Activated CD4-positive, alpha-beta T cell treated with anti-CD3 and anti-CD28 coated beads, Interleukin-2, amount 50 U/mL, for 16 hours (primary cell): ENCODE measurements at places on chromosomes 5 and 9.

DNA sequence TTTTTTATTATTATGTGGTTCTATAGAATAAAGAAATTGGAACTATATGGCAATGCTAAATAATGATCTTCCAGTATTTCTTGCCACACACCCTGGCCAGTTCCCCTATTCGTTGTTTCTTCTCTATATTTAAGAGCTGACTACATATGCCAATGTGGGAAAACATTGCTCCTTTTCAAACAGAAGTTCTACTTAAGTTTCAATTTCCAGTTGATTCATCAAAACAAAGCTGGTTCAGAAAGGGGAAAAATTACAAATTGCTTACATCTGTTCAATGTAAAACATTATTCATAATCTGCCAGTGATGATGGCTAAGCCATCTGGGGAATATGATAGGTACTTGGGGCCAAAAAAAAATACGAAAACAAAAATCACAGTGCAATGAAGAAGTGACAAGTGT, 76.9 kb downstream of the ST8SIA4 start:
- peak; percentile 55 for DNase-seq

- DNase-seq = no peak
These were observed 59.9 kb downstream of the GRAMD2B start for GRCh38 chr5:126483156-126483555.

GRCh38 chr5:57698086-57698485, 215.5 kb upstream of the ACTBL2 start:
- DNase-seq = no peak

- DNase-seq = no peak
These were observed 329.9 kb downstream of the KIF4B start for GRCh38 chr5:155343468-155343867.

GRCh38 chr5:32690153-32690552, 21.0 kb upstream of the NPR3 start:
- DNase-seq = no peak

- DNase-seq = no peak
These were observed 296.0 kb upstream of the DMRT1 start for GRCh38 chr9:545480-545879.

- DNase-seq = peak; percentile 42
These were observed at the start of gene PRUNE2 for GRCh38 chr9:76905791-76906646. TSS of gene PRUNE2 (minus strand) at chr9:76906114. CDS start at chr9:76905963, 151 bp downstream.

GRCh38 chr5:173333925-173334661, 5.9 kb upstream of the STC2 start:
- no peak for DNase-seq

DNA sequence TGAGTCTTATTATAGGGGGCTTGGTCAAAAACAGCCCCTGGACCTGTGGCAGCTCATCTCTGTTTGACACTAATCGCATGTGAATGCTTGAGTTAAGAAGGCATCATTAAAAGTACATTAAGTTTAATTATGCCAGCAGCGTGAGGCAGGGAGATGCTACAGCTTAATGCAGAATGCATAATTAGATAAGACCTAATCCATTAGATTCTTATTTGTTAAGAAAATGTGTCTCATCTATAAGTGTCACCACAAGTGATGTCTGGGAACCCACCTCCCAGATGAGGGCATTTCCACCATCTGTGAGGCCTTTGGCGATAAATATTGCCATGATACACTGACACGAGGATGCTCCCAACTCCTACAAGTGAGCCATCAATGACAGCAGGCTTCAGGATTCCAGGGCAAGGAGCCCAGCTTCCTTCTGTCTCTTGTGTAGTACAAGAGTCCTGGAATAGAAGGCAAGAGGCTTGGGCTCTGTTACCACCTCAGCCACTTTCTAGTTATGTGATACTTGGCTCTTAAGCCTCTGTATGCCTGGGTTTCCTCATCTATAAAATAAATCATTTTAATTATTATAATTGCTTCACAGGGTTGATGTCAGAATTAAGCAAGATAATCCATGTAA, 202.7 kb downstream of the FAM114A2 start:
- DNase-seq = no peak

DNA sequence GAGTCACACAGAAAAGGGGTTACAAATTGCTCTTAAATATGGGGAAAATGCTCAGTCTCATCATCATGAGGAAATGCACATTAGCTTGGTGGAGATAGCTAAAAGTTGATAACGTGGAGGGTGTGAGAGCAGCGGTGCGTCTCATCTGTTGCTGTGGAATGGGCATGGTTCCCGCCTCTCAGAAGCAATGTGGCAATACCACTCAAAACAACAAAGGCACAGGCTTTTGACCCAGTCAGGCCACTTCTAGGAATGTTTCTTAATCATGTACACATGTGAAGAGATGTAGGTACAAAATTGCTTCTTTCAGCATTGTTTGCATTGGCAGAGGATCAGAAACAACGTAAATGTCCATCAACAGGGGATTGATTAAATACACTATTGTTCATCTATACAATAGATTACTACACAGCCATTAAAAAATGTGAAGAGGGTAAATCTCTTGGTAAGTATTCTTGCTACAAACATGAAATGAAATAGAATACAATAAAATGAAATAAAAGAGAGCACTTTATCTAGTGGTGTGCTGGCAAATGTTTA, 212.6 kb upstream of the MSX2 start:
- DNase-seq = no peak

DNA sequence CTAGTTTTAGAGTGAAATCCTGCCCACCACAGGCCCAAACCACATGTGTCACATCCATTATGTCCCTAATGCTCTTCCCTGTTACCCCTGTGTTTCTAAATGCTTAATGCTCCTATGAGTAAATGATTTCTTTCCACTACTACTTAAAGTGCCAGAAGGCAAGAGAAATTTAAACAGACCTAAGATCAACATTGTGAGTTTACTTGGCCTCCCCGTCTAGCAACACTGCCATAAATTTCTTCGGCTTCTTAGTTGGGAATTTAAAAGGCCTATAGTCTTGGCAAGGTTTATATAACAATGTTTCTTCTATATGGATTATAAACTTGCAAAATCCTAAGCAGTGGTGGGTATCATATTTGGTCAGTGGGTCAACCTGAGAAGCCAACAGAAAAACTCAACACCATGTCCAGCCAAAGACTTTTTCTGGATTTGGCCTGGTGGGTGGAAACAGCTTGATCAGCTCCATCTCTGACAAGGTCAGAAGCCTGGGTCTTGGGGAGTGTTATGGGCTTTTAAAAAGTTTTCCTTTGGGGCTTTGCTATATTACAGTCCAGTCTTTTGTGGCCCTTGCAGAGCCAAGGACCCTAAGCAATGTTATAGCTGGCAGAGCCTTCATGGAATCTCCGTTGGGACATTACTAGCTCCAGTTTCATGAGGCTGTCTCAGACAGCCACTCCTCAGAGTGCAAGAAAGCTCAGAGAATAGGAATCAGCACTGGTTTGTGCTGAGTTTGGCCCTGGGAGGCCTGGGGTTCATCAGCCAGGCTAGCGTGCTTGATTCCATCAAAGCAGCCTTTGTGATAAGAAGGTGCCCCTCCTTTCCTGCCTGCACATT, 119.8 kb downstream of the PRDM6 start:
- DNase-seq = no peak

- DNase-seq = peak; percentile 26
These were observed 141.5 kb downstream of the GABRG2 start for GRCh38 chr5:162209005-162209605.

- DNase-seq = no peak
These were observed 49.4 kb downstream of the ELOVL7 start for GRCh38 chr5:60794691-60795090.

DNA sequence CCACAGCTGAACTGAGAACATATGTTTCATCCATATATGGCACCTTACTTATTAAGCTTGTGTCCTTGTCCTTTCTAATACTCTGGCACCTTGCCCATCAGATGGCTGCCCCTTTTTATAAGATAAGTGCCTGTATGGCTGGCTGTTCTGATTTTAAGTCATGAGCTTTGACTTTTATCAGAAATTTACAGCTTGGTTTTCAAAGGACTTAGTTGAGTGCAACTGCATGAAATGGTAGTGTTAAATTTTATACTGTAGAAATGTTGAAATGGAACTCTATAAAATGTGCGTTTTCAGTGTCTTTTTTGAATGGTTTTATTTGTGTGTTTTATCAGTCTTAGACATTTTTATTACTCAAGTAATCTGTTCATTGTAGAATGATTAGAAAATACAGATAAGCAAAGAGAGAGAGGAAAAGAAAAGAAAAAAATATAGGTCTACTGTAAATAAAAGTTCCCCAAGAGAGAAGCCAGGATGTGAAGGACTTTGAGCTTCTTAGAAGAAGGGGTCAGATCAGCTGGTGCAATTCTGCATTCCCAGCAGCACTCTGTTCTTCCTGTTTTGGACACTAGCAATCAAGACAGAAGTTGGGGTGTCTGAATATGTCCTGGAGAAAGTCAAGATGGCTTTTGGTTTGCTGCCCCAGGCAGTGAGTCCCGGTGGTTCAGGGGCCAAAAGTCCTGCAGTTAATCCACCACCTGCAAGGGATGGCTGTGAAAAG, 38.9 kb downstream of the ARHGAP26 start:
- no peak for DNase-seq

DNA sequence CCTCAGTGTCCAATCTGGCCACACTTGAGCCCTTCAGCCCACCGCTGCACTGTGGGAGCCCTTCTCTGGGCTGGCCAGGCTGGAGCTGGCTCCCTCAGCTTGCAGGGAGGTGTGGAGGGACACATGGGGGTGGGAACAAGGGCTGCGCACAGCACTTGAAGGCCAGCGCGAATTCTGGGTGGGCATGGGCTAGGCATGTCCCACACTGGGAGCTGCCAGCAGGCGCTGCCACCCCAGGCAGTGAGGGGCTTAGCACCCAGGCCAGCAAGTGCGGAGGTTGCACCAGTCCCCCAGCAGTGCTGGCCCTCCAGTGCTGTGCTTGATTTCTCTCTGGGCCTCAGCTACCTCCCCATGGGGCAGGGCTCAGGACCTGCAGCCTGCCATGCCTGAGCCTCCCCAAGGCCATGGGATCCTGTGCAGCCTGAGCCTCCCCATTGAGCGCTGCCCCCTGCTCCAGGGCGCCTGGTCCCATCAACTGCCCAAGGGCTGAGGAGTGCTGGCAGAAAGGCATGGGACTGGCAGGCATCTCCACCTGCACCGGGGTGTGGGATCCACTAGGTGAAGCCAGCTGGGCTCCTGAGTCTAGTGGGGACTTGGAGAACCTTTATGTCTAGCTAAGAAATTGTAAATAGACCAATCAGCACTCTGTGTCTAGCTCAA, 148.2 kb downstream of the EMB start:
- no peak for DNase-seq

DNA sequence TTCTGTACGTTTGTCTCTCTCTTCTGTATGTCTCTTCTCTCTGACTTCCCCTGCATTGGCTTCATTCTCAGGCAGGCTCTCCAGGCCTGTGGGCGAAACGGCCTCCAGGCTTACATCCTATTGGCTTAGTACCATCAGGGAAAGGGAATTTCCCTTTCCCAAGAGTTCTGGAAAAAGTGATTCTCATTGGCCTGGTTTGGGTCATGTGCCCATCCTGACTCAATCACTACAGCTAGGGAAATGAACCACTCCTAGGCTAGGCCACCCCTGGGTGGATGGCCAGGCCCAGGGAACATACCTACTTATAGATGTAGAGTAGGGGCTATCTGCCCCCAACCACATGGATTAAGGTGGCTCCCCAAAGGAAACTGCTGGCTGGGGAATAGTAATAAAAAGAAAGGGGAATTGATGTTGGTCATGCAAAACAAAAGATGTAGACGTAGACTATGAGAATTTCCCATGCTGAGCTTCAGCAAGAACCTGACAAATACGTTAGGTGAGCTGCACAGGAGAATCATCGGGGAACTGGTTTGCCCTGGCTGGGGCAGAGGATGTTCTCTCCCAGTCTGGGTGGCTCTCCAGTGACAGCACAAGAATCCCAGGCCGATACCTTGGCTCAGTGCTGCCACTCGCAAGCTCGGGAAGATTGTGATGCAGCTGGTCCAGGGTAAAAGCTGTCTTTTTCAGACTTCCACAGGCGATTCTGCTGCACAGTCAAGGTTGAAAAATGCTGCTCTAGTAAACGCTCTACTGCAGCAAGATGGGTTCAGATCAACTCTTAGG, 3.7 kb upstream of the EGR1 start:
- no peak for DNase-seq

- DNase-seq = peak; percentile 8
These were observed 120.8 kb upstream of the SLC27A6 start for GRCh38 chr5:128844354-128844923.
